ENCODE measurements at places on chromosomes 7 and 10. TPM values are rescaled to one million over a fixed set of nuclear protein-coding genes. Genes with fewer than 3 reads are reported as not detected.

GRCh38 chr7:87100326-87100725, 40.9 kb upstream of the ELAPOR2 start:
- DNase-seq: no peak

DNA sequence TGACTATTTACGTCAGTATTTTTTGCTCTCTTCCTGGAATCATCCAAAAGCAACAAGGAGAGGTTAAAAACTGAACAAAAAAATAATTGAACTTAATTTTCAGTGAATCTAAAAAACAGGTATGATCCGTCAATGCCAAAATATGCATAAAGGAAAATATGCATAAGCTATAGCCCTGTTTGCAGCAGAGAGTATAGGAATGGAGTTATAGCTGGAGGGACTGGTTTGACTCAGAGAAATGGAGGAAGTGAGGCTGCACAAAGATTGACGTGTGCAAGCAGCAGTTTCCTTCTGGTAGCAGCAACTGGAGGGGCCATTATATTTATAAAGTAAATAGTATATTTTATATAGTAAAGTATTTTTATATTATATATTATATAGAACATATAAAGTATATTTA, 37.1 kb downstream of the GNG11 start:
- no peak for DNase-seq

GRCh38 chr10:31720546-31720945, 208.1 kb downstream of the ARHGAP12 start:
- DNase-seq: no peak

- no peak for DNase-seq
Measured at GRCh38 chr10:102434394-102435132, 2.2 kb upstream of the CUEDC2 start.

DNA sequence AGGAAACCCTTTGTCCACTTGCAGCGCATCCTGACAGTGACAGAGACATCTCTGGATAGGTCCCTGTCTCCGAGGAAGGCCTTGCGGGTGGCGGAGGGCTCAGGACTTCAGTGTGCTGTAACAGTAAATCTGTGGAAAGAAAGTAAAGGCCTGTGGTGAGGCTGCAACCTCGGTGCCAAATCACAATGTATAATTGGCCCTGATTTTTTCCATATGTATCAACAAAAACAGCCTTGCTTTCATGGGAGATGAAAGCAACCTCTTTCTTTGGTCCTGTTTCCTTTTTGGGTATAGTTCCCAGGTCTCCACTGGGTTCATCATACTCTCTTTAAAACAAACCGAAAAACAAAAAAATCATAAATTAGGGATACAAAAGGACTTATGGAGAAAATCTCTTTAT, 110.9 kb upstream of the BMPER start:
- DNase-seq: no peak

DNA sequence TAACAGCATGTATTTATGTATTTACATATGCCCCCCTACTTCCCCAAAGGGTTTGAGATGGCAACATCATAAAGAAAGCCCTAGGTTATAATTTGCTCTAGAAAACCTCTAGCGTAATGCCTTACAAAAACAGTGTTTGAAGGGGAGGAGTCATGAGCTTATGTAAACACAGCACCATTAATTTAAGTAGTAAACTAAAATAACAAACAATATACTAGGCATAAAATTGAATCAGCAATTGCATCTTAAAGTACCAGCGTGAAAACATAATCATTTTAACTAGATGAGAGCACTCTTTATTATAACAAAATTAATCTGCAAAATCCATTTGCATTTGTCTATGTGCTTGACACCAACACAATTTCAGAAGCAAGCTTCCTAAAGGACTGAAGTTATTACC, 507.2 kb upstream of the NRP1 start:
- DNase-seq: no peak

DNA sequence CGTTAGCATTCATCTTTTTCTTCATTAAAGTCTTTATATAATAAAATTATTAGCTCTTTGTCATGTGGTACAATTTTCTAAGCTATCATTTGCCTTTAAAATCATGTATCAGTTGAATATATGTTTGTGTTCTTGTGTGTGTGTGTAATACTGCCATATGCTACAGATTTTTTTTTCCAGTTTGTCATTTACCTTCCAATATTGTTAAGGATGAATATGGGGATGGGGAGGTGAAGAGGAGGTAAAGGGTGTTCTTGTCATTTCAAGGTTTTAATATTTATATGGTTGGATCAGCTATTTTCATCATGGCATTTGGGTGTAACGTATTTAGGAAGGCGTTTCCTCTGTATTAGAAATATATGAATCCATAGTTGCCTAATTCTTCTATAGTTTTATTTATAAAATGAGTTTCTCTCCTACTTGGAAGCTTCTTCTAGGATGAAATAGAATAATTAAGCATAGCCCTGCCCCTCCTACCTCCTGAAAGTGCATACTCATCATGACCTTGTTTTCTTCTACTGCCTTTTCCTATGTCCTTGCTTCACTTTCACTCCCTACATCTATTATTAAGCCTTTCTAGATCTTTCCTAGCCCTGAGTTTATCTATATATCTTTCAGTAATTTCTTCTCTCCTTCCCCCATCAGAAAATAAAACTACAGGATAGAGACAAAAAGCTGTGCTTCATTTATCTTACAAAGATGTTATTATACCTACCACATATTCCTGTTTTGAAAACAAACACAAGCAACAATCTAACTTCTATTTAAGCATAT, 25.1 kb downstream of the RAB18 start:
- no peak for DNase-seq

DNA sequence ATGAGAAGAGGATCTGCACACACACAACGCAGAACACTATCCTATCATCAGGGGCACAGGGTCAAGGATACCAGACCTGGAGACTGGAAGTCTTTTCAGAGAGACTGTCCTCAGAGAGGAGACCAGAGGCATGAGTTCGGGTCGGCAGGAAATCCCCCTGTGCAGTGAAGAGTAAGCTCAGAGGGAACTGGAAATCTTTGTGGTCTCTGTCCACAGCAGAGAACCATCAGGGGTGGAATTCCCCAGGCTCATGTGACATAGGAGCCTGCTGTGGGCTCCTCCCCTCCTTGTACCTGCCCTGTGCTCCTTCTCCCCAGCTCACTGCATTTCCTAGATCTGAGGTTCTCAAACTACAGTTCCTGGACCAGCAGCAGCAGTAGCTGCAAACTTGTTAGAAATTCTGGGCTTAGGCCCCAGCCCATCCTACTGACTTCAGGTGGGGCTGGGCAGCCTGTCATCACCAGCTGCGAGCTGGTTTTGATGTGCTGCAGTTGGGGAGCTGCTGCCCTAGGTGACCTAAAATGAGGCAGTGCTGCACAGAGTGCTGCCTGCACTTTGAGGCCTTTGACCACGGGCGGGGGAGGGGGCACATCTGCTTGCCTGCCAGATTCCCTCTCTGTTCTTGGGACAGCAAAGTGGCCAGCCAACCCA, 2.4 kb downstream of the ZMIZ2 start:
- no peak for DNase-seq

GRCh38 chr10:91930939-91931338, 7.4 kb downstream of the BTAF1 start:
- no peak for DNase-seq

DNA sequence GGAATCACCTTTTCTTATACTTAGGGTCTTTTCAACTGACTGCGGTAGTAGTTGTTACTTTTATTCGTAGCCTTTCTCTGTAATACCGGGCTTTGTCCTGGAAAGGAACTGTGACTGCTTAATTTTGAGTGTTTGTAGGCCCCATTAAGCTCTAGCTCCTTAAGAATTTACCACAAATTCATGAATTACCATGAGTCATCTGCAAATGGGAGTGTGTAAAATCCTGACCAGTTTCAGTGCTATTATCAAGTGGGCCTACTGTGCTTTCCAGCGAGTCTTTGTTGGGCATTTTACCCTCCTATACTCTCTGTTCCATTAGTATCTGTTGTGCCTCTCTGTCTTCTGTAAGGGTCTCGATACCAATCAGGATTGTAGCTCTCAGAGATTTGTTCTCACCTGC, 49.7 kb downstream of the ZMYND11 start:
- no peak for DNase-seq

DNA sequence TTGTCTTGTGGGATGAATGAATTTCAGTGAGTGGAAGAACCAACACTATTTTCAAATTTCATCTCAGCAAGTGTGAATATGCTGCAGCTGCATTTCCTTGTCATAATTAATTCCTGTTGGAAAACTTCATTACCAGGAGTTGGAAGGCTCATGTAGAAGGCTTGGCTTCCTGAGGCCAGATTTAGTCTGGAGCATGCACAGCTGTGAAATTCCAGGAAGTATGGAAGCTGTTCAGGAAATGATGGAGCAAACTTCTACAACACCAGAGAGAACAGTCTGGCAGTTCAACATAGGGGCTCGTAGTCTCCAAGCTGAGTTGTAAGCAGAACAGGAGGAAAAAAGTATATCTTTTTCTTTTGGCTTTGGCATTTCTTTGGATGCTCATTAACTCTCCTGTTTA, 1439.9 kb upstream of the CELF2 start:
- no peak for DNase-seq

- DNase-seq: no peak
Measured at GRCh38 chr7:69105092-69105491, 493.2 kb upstream of the AUTS2 start.

GRCh38 chr10:119007211-119007574, 22.3 kb upstream of the NANOS1 start:
- DNase-seq: no peak

- DNase-seq: no peak
Measured at GRCh38 chr7:135385209-135385608, 124.7 kb downstream of the CNOT4 start.

DNA sequence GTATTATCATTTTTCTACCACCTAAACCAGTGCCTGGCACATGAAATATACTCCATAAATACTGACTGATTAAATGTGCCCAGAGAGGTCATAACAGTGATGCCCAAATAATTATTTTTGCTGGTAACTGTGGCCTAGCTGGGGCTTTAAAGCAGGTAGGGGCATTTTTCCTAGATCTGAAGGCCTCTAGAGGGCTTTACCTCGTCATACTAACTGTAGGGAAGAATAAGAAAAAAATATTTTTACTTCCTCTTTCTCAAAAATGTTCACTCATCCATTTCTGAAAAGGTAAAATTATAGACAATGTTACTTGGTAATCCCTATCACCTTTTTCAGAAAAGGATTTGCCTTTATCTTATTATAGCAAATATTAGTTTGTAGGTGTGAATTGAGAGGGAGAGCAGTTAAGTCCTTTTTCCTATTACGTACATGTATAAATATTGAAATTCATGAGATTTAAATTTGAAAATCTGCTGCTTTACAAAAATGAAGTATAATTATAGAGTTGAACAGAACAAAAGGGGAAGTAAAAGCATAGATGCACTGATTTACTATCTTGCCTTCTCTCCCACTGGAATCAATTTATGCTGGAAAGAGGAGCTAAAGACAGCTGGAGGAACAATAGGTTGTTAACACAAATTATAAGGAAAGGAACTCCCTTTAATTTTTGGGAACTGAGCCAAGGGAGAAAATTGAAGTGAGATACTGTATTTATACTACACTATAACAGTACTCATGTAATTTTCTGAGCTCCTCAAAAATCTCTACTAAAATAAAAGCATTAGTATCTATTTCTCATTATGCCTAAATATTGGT, 71.5 kb upstream of the NOBOX start:
- DNase-seq: no peak

GRCh38 chr10:126209451-126209850, 178.8 kb downstream of the ADAM12 start:
- DNase-seq: no peak

GRCh38 chr7:22486597-22486996, 13.4 kb downstream of the STEAP1B start:
- no peak for DNase-seq

- DNase-seq: no peak
Measured at GRCh38 chr7:133609806-133610205, 356.9 kb downstream of the EXOC4 start.

DNA sequence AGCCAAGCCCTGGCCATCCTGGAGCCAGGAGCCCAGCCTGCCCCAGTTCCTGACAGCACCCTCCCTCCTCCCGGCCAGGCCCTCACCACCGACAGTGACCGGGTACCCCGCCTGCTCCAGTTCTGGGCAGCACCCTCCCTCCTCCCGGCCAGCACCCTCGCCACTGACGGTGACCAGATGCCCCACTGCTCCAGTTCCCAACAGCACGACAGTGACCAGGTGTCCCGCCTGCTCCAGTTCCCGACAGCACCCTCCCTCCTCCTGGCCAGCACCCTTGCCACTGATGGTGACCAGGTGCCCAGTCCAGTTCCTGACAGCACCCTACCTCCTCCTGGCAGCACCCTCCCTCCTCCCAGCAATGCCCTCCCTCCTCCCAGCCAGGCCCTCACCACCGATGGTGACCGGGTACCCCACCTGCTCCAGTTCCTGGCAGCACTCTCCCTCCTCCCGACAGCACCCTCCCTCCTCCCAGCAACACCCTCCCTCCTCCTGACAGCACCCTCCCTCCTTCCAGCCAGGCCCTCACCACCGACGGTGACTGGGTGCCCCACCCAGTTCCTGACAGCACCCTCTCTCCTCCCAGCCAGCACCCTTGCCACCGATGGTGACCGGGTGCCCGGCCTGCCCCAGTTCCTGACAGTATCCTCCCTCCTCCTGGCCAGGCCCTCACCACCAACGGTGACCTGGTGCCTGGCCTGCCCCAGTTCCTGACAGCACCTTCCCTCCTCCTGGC, 40.3 kb downstream of the VIPR2 start:
- DNase-seq: no peak

DNA sequence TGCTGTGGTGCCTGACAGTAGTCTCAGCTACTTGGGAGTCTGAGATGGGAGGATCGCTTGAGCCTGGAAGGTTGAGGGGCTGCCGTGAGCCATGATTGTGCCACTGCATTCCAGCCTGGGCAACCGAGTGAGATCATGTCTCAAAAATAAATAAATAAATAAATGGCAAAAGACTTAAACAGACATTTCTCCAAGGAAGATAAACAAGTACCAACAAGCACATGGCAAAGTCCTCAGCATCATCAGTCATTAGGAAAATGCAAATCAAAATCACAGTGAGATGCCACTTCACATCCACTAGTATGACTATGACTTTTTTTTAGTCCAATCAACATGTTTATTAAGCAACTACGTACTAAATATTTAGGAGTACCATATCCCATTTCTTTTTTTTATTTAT, 21.3 kb upstream of the KPNA7 start:
- DNase-seq: no peak

DNA sequence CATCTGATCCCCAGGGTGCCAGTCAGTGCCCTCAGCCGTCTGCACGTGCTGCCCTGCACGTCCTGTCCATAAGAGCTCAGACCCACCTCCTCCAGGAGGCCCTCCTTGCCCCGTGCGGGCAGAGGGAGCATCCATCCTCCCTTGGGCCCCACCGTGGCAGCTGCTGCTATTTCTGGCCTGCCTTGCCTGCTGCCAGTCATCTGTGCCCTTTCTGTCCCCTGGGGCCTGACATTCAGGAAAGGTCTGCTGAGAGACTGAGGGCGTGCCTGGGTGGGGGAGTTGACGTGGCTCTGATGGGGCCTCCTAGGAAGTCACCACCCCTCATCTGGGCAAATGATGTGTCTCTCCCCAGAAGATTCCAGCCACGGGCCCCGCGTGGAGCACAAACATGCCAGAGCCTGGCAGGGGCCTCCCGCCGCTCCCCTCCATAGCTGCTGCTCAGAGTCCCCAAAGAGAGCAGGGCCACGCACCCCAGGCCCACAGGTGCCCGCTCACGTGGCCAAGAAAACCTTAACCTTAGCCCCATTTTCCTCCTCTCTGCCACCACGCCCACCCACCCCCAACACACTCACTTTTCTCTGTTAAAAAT, 21.8 kb downstream of the DPYSL4 start:
- no peak for DNase-seq

Gene HOGA1
- polyA plus RNA-seq: 55.6 TPM

Gene SVOPL
- polyA plus RNA-seq: 2.0 TPM

Gene NPY
- 0.30 TPM for polyA plus RNA-seq

Gene COBL
- polyA plus RNA-seq: 16.1 TPM

Gene TAS2R3
- polyA plus RNA-seq: 1.00 TPM

Gene PPP1R3C
- 48.9 TPM for polyA plus RNA-seq

Gene TBX20
- not detected for polyA plus RNA-seq

Gene GRM3
- polyA plus RNA-seq: 0.23 TPM

Data from left renal pelvis (tissue), 4 donors.